ENCODE measurements at places on chromosomes 7 and 10. TPM values are rescaled to one million over a fixed set of nuclear protein-coding genes. Genes with fewer than 3 reads are reported as not detected.

GRCh38 chr10:117334926-117335325 lies 40.3 kb downstream of the PDZD8 start:
- DNase-seq, result no peak

- DNase-seq, result peak; percentile 63
Observed at GRCh38 chr10:69866688-69867461, 65.2 kb downstream of the COL13A1 start.

- DNase-seq, result no peak
Observed at GRCh38 chr10:22856444-22857074, 71.3 kb upstream of the ARMC3 start.

- DNase-seq, result no peak
Observed at GRCh38 chr7:81648716-81649115, 121.1 kb downstream of the HGF start.

DNA sequence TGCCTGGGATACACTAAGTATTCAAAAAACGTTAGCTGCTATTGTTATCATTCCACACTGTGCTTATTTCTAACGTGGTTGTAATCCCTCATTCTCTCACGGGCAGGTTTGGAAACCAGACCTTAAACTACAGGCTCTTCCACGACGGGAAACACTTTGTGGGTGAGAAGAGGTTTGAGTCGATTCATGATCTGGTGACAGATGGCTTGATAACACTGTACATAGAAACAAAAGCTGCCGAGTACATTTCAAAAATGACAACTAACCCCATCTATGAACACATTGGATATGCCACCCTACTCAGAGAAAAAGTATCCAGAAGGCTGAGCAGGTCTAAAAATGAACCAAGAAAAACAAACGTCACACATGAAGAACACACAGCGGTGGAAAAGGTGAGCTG lies 163.2 kb upstream of the PRR15 start:
- DNase-seq, result no peak

PSD gene
- 4.9 TPM for polyA plus RNA-seq
